NCI-H1930 (cell line): ENCODE measurements at places on chromosomes 1 and 21.

GRCh38 chr1:152520561-152521090 lies 6.3 kb downstream of the CRCT1 start:
- no peak for DNase-seq

DNA sequence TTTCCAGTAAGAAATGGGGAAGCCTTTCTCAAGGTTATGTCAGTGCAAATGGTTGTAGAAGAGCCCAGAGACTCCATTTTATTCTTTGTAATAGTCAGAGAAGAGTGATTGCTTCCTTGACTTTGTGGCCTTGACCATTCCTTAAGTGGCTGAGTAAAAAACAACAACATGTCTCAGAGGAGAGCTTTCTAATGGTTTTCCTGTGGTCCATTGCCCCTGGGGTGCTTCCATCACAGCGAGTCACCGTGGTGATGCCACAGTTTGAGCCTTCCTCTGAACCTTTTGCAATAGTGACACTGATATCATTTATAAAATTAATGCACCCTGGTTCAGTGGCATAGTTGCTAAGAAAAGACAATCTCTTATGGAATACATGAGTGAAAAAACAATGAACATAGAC lies 38.6 kb downstream of the PAPPA2 start:
- DNase-seq = no peak

DNA sequence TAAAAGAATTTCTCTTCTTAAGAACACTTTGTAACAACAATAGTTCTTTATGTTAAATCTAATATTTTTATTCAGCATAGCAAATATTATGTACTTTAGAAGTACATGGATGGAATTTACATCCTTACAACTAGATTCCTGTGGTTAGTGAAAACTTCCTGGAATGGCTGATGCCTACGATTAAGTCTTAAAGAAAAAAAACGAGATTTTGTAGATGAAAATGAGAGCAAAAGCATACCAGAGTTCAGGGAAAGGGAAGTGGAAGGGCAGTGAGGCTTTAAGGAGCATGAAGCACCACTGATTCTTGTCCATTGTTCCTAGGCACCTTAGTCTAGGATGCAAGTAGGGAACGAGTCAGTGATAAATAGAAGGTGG lies 26.7 kb downstream of the CFH start:
- DNase-seq = no peak

DNA sequence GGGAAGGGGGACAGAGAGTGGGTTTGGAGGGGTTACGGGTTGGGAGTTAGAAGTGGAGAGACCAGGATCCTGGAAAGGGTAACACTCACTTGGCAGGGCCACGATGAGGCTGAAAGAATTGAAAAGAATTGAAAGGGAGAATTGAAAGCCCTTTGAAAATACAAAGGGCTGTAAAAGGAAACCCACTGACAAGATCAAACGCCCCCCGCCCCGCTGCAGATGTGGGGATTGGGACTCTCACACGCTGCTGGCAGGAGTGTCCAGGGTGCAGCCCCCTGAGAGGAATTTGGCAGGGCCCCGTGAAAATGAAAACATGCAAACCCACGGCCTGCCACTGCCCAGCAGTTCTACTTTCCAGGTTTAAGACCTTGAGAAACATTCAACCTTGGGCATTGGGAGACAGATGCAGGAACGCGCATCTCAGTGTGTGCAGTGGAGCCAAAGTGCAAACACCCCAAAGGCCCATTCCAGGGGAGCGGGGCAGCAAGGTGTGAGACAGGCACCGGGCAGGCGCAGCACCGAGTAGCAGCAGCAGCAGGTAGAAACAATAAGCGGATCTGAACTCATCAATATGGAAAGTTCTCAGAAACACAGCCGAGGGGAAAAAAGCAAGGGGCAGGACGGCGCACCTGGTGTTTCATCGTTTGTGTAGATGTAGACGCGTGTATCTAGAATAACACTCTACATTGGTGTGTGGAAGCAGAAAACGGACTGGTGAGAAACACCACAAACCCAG lies 8.3 kb upstream of the TNFRSF1B start:
- DNase-seq = no peak

DNA sequence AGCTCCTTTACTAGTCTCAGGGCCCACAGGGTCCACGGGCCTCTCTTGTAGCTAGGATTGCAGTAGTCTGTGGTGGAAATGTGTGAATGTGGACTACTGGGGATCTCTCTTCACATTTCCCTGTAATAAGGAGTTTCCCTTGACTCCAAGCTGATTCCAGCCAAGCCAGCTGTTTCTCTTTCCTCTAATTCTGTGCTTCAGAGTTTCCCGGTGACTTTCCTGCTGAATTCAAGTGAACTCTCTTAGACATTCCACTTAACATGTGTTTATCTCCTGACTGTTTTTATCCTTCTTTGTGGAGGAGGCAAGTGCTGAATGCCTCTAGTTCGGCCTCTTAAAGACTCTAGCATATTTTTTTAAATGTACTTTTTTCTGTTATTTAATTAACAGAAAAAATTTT lies 354.0 kb upstream of the RGS18 start:
- no peak for DNase-seq

- no peak for DNase-seq
Observed at GRCh38 chr1:150420560-150421265, 56.8 kb downstream of the RPRD2 start.

DNA sequence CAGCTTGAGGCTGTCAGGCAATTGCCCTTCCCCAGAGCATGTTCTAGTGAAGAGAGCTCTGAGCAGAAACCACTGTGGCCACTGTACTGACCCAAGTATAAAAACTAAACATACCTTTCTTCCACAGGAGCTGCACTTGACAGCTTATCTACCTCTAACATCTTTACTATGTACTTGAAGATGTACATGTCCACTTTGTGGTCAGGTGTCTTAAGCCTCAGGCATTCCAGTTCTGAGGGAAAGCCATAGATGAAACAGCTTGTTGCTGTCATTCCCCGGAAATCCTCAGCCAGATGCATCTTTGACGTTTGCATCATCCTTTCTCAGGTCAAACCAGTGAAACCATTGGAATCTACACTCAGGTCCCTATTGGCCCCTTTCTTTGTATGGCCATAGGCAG lies 70.4 kb downstream of the CHRM3 start:
- DNase-seq = no peak

GRCh38 chr1:35316264-35316663 lies 47.8 kb downstream of the ZMYM4 start:
- DNase-seq = no peak

DNA sequence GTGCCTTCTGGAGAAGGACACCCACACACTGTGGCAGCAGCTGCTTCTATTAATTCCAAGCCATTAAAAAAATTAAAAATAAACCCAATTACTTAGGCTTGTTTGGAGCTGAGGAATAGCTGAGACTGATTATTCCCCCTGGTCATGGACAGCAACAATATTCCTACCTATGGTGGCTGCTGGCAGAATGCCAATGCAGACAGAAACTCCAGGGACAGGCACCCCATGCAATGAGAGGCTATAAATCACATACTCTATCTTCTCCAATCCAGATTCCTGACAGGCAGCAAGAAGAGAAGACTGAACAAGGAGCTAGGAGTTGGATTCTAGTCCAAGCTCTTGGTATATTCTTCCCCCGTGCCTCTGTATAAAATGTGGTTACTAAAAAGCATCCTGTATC lies 275.4 kb upstream of the BEND5 start:
- no peak for DNase-seq
